ENCODE measurements at places on chromosomes 2 and 18.
A peak's percentile ranks its signal among the peaks of the same experiment; 100 is the strongest.

DNA sequence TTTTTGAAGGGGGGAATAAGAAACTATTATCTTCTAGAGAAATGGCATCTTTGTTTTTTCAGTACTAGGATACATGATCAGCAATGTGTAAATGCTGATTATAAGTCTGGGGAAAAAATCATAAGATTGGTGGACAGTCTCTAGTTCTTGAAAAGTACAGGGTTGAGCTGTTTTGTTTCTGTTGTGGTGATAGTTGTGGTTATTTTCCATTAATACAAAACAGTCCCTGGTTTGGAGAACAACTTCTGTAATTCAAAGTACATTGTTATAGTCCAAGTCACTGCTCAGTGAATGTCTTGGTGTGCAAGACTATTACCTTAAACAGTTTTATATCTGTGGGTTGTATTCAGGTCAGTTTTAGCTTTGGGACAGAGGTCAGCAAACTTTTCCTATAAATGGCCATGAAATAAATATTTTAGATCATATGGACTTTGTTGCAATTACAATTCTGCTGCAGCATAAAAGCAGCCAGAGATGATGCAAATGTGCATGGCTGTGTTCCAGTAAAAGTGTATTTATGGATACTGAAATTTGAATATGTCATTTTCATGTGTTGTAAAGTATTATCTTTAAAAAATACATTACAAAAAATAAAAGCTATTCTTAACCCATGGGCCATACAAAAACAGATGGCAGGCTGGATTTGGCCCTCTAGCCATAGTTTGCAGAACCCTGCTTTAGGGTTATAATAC is 111.0 kb downstream of the CERS6 start:
- no peak for DNase-seq

DNA sequence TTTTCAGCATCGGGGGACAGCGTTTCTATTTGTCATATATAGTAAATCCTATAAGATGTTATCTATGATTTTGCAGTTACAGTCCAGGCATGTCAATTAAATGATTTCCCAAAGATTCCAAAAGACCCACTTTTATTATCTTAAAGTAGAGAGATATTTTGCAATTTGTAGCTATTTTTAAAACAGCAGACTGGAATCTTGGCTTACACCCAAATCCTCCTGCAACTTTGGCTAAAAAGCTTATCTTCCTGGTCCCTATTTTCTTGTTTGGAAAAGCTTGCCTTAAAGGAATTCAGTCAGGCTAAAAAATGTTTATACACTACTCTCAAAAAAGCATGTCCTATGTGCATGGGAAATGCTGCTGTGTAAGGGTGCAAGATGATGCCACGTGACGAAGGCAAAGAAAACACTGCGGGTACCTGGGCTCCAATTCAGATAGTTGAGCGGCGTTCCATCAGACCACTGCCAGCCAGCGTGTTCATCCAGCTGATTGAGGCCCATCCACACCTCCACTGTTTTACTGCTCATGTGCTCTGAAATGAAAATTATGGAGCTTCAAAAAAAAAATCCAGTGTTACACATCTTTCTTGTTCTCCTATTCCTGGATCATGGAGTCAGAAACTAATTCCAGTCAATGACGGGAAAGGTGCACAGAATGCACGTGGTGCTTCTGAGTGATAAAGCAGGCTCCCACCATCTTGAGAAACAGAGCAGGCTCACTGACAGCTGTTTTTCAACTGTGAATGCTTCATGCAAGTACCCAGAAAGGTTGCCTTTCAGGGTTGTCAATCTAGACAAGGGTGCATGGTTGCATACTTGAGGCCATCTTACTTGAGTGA is 33.8 kb downstream of the PLA2R1 start:
- DNase-seq = no peak

DNA sequence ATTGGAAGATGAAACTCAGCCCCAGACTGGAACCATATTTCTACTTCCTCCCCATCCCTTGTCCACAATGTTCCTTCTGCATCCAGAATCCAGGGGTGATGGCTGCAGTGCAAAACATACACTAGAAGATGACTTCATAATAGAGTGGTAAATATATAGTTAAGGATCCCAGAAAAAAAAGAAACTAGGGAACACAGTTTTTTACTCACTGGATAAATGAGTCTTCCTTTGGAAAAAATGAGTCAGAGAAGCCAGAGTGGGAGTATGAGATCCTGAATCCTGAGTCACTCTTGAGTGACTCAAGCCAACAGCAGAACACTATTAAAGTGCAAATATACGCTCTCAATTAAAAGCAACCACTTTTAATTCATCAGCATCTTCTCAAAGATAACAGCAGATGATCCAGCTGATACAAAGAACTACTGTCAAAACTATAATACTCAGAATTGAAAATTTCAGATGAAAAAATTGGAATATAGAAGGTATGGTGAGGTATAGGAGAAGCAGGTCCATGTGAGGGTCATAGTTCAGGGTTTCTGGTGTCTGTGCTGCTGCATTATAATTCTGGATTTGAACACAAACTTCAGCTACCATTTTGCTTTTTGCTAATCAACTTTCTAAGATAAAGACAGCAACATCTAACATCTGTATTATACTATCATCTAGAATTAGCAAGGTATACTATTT is 987.2 kb upstream of the CDH2 start:
- DNase-seq = no peak

DNA sequence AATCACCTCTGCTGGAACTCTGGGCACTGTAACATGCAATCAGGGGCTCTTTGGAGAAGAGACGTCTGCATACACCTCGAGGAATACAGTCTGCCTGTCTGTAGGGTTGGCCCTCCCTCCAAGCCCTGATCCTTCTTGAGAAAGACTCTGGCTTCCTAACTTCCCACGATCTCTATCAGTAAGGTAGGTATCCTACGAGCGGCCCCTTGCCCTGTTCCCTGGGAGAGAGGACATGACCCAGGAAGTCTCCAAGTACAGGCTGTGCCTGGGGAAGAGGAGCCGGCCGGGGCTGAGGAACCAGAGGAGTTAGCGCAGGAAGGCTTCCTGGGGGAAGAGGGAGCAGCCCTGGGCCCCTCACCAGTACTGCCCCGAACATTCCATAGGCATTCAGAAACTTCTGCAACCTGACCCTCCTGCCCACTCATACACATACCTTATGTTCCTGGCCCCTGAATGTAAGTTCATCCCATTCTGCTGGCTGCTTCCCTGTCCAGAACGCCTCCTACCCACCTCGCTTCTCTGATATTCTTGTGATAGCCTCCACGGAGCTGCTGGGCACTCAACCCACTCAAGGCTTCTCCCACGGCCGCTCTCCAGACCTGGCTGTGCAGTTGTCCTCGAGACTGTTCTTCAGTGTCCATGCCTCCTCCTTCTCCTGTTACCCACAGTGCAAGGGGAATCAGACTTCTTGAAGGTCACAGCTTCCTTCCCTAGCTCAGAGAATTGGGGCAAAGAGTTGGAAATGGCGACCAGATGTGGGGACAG is 116.1 kb downstream of the CYP26B1 start:
- DNase-seq = no peak

- DNase-seq = no peak
These were observed 4.4 kb downstream of the CFAP221 start for GRCh38 chr2:119548516-119549120.

- DNase-seq = no peak
These were observed 53.6 kb downstream of the DPYSL5 start for GRCh38 chr2:26901326-26902183.

DNA sequence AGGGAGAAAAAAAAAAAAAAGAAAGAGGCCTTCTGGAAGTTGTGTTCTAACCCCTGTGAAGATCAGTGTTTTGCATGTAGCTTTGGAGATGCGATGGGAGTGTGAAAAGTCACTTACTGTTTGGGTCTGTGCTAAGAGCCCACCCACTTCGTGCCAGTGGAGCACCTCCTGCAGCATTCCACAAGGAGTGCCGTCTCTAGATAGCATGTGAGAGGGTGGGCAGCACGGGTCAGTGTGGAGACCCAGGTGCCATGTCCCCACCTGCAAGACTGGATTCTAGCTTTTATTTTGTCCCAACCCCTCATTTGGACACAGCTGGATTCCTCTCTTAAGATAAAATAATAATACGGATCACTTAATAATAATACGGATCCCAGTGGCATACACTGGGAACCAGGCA is 12.5 kb upstream of the TMEM185B start:
- DNase-seq = no peak

- DNase-seq = no peak
These were observed 123.3 kb downstream of the CLIP4 start for GRCh38 chr2:29238497-29238896.

DNA sequence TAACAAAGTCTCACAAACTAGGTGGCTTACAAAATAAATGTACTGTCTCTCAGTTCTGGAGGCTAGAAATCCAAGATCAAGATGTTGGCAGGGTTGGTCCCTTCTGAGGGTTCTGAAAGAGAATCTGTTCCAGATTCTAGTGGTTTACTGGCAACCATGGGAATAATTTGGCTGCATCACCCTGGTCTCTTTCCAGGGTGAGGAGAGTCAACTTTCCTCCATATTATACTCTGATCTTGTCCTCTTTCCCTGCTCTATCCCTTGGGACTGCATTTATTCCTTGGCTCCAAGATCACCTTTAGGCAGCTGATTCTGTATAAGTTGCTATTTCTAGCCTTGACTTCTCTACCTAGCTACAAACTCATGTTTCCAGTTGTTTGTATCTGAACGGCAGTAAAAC is 35.2 kb downstream of the SLC40A1 start:
- DNase-seq = no peak

DNA sequence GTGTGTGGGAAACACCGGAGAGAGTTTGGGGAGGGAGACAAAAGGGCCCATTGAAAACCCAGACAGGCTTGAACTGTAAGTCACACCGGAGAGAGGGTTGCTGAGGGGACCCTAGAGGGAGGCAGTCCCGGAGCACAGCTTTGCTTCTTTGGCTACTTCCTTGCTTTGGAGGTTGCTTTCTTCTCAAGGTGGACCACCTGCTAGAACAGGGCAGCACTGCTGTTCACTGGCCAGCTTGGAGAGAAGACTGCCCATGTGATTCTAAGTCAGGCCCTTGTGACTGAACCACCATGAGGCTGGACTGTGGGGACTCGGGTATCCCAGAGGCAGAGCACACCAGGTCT is 4.4 kb downstream of the ACTG2 start:
- no peak for DNase-seq

DNA sequence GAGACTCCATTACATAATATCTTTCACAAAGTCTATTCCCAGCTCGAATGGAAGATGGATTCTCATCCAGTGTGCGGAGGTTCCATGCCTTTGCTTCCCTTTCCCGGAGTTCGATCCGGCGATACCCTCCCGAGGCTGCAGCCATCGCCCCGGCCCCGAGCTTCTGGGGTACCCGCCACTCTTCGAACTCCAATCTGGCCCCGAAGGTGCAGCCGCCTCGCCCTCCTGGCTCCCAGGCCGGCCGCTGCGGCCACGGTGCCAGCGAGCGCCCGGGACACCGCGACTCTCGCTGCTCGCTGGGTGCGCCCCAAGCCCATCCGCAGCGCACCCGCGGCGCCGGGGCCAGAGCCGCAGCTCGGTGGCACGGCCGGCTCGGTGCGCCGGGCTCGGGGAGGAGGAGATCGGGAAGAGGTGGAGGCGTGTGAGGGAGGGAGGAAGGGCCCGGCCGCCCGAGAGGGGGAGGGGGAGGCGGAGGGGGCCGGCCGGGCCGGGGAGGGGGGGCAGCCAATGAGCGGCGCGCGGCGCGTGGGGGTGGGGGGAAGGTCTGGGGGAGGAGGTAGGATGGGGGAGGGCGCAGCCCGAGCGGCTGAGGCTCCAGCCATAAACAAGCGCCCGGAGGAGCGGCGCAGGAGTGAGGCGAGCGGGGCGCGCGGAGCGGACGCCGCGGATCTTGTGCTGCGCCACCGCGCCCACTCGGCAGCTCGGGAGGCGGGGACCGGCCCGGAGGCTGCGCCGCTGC is at the start of gene CRIM1:
Gene CRIM1, plus strand, starts transcription at position 628 of the 739 bp plus-strand sequence. CDS start 515 bp downstream, outside the sequence.
- DNase-seq = peak; percentile 25

DNA sequence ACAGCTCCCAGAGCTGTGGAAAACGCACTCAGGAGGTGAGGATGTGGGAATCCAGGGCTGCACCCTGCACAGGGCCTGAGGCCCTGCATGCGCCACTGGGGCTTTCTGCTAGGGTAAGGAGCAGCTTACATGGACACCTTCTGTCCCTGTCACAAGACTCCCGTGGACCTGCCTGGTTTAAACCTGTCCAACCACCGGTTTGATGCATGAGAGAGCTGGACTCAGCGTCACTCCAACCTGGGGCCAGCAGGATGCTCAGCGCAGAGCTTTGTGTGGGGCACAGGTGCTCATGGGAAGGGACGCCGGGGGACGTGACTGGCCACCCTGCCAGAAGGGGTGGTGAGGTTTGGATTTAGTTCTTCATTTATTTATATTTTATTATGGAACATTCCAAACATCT is 24.2 kb downstream of the SNORC start:
- DNase-seq = no peak

- DNase-seq = no peak
These were observed 135.6 kb upstream of the ACAA2 start for GRCh38 chr18:49948975-49949374.

DNA sequence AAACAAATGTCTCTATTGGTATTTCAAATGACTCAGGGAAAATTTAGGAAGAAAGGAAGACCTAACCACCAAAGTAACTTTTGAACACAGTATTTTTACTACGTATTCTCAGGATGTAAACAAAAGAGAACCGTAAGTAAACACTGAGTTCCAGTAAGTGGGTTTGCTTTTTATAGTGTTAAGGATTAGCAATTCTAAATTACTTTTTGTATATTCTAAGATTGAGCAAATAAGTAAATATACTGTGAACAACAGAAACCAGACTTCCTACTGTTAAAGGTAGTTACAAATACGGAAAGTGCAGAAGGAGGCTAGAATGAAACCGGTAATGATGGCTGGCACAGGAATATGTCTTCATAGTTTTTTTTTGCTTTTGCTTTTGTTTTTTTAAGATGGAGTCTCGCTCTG is 31.5 kb downstream of the SESTD1 start:
- DNase-seq = no peak
